Prostate gland (tissue), 2 donors: ENCODE measurements at places on chromosomes 13 and 19.
A peak's percentile ranks its signal among the peaks of the same experiment; 100 is the strongest.

GRCh38 chr13:36430247-36431203 is 1.8 kb upstream of the CCNA1 start:
- DNase-seq = no peak
- H3K4me3 ChIP-seq = no peak overlapping the region
- no peak overlapping the region for H3K27ac ChIP-seq

GRCh38 chr19:49977881-49978280 is 16.9 kb upstream of the SIGLEC11 start:
- H3K36me3 ChIP-seq = no peaks in the 10 kb centered on the region
- H3K27ac ChIP-seq = no peak overlapping the region
- no peaks in the 10 kb centered on the region for H3K4me1 ChIP-seq
- no peak overlapping the region for H3K4me3 ChIP-seq
- H3K27me3 ChIP-seq = no peaks in the 10 kb centered on the region

DNA sequence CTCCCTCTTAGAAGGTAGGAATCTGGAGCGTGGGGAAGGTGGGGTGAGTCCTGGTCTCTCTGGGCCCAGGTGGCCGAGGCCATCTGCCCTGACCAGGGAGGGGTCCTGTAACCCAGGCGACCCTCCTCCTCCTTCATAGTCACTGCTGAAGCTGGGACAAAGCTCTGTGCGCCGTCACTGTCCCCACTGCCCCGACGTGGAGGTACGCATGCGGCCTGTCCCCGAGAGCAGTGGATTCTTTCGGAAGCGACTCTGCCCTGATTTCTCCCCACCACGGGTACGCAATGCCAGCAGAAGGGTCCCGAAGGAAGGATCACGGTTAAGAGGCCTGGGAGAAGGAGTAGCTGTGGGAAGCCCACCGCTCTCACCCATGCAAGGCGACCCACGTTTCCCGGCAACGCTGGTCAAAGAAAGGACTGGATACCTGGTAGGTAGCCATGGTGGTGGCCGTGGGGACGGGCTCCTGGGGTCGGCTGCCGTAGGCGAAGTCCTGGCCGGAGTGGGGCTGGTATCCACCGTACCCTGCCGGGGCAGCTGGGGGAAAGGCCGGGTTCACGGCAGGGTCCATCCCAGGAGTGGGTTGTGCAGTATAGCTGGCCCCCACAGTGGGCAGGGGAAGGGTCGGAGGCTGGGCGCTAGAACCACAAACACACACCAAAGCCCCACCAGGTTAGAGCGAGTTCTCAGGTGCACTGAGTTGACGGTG is 34.3 kb downstream of the ZFR2 start:
- H3K27me3 ChIP-seq = no peaks in the 10 kb centered on the region
- no peak overlapping the region for H3K27ac ChIP-seq
- no peaks in the 10 kb centered on the region for H3K4me1 ChIP-seq
- no peaks in the 10 kb centered on the region for H3K36me3 ChIP-seq
- no peak for DNase-seq
- no peak overlapping the region for H3K4me3 ChIP-seq

DNA sequence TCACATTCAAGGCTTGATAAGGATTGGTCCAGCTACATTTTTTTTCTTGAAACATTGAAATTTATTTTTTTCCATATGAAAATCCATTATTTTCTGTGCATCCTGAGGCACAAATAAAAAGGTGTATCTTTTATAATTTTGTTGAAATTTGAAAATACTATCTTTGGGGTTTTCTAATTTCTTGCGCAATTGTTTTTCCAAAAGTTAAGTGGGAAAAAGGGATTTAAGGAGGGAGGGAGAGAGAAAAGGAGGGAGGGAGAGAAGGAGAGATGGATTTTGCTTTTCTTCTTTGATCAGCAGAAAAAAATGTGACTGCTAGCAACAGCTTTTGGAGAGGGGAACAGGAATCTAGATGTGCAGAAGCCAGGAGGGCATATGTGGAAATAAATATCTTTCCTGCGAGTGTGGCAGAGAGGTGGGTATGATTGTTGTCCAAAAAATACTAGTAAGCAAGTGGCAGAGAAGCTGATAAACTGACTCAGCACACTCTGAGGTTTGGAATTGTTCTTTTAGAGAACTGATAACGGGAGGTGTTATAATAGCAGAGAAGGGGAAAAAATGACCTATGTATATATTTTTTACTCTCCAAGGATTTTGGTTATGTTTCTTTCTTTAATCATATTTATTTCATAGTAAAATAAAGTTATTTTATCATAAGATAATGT is 61.2 kb upstream of the EDNRB start:
- H3K4me3 ChIP-seq = no peak overlapping the region
- H3K4me1 ChIP-seq = no peaks in the 10 kb centered on the region
- H3K27me3 ChIP-seq = no peaks in the 10 kb centered on the region
- H3K27ac ChIP-seq = no peak overlapping the region
- H3K36me3 ChIP-seq = no peaks in the 10 kb centered on the region

- no peaks in the 10 kb centered on the region for H3K36me3 ChIP-seq
- H3K27ac ChIP-seq = no peak overlapping the region
- DNase-seq = no peak
- no peaks in the 10 kb centered on the region for H3K27me3 ChIP-seq
Measured at GRCh38 chr13:51538591-51539179, 45.6 kb upstream of the WDFY2 start.

- H3K27me3 ChIP-seq = no peaks in the 10 kb centered on the region
- no peaks in the 10 kb centered on the region for H3K36me3 ChIP-seq
- H3K4me1 ChIP-seq = no peaks in the 10 kb centered on the region
- no peak for DNase-seq
- H3K4me3 ChIP-seq = no peak overlapping the region
- H3K27ac ChIP-seq = no peak overlapping the region
Measured at GRCh38 chr13:97107815-97108529, 113.7 kb upstream of the OXGR1 start.

DNA sequence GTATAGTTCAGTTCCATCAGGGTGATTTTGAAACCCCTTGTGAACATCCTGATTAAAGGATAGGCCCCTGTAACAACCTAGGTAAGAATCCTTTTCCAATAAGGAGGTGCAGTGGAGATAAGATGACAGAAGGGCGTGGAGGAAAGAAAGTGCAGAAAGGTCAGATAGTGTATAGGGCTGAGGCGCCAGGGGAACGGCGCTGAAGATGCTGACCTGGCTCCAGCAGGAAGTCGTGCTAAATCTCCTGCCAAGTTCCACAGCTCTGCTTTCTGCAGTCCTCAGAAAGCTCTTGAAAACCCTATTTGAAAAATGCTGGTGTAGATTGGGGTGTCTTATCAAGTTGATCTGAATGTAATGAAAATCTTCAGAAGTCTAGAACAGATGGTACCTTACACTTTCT is 221.7 kb downstream of the COG6 start:
- H3K27me3 ChIP-seq = no peaks in the 10 kb centered on the region
- no peak overlapping the region for H3K4me3 ChIP-seq
- H3K36me3 ChIP-seq = no peaks in the 10 kb centered on the region
- H3K27ac ChIP-seq = no peak overlapping the region

- peak within 1 kb of the TSS; percentile 22 for H3K4me3 ChIP-seq
- no peak for DNase-seq
- peaks cover 57% of the 10 kb centered on the region for H3K27me3 ChIP-seq
- H3K4me1 ChIP-seq = peaks cover 11% of the 10 kb centered on the region
- no peaks in the 10 kb centered on the region for H3K36me3 ChIP-seq
Measured at GRCh38 chr13:99981735-99982035, at the start of gene ZIC2. ZIC2 (plus strand) TSS chr13:99981784; CDS start chr13:99982065, 281 bp downstream.

- H3K4me1 ChIP-seq = no peaks in the 10 kb centered on the region
- peaks cover 6% of the 10 kb centered on the region for H3K27me3 ChIP-seq
- no peak overlapping the region for H3K27ac ChIP-seq
- no peak overlapping the region for H3K4me3 ChIP-seq
Measured at GRCh38 chr19:13463296-13463695, 43.0 kb downstream of the CACNA1A start.

- peak overlapping the region; percentile 47 for H3K27ac ChIP-seq
- no peak overlapping the region for H3K4me3 ChIP-seq
- no peaks in the 10 kb centered on the region for H3K36me3 ChIP-seq
- no peaks in the 10 kb centered on the region for H3K27me3 ChIP-seq
- DNase-seq = no peak
Measured at GRCh38 chr13:36848199-36848982, 29.4 kb downstream of the RFXAP start.

GRCh38 chr13:112014857-112015256 is 52.1 kb upstream of the SOX1 start:
- no peak overlapping the region for H3K4me3 ChIP-seq
- no peaks in the 10 kb centered on the region for H3K36me3 ChIP-seq
- no peak overlapping the region for H3K27ac ChIP-seq
- no peaks in the 10 kb centered on the region for H3K4me1 ChIP-seq

DNA sequence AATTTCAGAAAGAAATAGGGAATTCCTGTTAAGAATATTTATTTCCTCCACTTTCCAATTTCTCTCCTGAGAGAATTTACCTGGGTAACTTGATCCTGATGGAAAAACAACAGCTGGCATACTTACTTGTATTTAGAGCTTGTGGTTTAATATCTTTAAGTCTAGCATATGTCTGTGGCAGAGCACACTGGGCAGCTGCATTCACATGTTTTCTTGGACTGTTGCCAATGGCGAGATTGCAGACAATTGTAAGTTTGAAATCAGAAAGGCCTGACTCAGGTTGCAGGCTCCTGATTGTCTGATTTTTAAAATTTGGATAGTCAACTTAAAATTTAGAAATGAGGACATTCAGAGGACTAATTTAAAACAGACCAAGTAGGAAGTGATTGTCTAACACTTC is 66.9 kb downstream of the NHLRC3 start:
- no peaks in the 10 kb centered on the region for H3K4me1 ChIP-seq
- H3K27ac ChIP-seq = no peak overlapping the region
- no peak for DNase-seq
- no peak overlapping the region for H3K4me3 ChIP-seq

DNA sequence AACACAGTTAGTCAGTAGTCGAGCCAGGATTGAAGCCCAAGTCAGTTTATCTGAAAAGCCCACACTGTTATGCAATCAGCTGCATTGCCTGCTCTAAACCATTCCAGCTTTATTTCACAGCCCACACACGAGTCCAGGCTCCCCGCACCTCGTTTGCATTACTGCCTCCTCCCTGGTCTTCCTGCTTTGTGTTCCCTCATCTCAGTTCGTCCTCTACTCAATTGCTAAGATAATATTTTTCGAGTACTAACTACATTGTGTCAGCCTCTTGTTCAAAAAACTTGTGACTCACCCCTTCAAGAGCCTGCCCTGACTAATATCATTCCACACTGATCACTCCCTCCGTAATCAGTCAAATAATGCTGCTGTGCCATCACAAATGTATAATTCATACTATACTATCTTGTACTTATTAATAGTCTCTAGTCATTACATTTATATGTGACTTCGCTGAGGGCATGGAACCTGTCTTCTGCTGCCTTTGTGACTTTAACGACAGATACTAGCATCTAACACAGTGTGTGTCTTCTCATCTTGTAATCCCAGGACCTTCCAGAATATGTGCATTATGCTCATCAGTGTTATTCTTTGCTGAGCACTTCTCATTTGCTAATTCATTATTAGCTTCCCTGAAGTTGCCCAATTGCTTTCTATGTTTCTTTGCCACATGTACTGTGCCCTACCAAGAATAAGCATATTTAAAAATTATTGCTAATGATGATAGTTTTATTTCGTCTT is 26.2 kb upstream of the WDFY2 start:
- H3K36me3 ChIP-seq = no peaks in the 10 kb centered on the region
- no peaks in the 10 kb centered on the region for H3K4me1 ChIP-seq
- no peak overlapping the region for H3K4me3 ChIP-seq
- no peaks in the 10 kb centered on the region for H3K27me3 ChIP-seq
- H3K27ac ChIP-seq = no peak overlapping the region
- no peak for DNase-seq

DNA sequence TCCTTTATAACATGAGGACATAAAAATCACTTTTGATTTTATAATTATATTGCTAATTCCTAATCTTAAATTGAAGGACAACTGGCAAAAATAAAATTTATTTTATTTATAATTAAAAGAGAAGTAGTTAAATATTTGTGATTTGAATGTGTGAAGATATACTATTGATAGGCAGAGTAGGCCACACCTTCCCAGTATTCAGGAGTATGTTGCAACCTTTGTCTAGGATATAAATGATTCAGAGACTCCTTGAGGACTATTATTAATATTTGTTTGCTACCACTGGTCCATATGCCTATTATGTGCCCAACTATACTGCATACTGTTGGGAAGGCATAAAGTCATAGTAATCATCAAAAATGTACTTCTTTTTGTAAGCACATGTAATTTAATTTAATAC is 94.2 kb downstream of the CDADC1 start:
- DNase-seq = no peak
- no peaks in the 10 kb centered on the region for H3K27me3 ChIP-seq
- H3K36me3 ChIP-seq = no peaks in the 10 kb centered on the region
- H3K4me1 ChIP-seq = no peaks in the 10 kb centered on the region
- no peak overlapping the region for H3K27ac ChIP-seq

DNA sequence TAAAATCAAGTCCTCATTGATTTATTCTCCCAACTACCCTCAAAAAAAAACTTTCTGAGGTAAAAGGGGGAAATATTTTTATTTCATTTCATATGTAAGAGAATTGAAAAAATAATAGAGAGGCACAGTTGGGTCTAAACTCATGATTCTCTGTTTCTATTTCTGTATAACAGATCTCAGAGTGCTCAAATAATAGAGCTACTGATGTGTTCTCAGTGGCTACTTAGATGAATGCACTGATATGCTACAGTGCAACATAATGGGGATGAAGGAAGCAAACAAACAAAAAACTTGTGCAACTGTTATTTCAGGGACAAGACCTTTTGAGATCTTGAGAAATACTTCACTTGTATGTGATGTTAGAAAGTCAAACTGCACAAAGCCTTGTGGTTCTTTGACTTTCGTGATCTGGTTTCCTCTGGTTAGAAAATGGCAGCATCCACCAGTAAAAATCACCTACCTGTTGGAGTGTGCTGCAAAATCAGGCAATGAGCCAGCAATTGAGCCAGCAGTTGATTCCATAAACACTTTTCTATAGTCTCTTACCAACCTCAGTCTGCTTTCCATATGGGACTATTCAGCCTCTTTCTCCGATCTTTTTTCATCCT is 9.7 kb upstream of the DACH1 start:
- H3K4me1 ChIP-seq = no peaks in the 10 kb centered on the region
- no peak overlapping the region for H3K4me3 ChIP-seq
- H3K36me3 ChIP-seq = no peaks in the 10 kb centered on the region
- no peak for DNase-seq
- H3K27me3 ChIP-seq = no peaks in the 10 kb centered on the region

DNA sequence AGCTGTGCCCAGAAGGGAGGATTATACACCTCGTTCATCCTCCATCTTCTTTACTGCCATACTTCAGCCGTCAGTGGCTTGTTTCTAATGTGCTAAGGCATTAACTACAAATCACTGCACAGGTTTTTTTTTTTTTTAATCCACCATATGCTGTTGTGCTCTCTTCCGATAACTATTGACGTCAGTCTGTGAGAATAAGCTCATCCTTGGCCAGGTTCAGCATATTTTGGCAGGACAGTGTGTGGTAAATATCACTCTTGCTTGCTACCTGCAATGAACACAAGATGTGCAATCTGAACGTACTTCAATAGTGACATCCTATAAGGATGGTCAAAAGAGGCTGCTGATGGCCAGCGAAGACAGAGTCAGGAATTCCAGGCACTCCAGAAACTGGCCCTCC is 2030.7 kb upstream of the PCDH20 start:
- no peaks in the 10 kb centered on the region for H3K27me3 ChIP-seq
- no peak overlapping the region for H3K4me3 ChIP-seq
- no peak for DNase-seq
